ENCODE measurements at places on chromosomes 5 and 9. TPM values are rescaled to one million over a fixed set of nuclear protein-coding genes. Genes with fewer than 3 reads are reported as not detected.

RGS7BP gene
- total RNA-seq = 0.09 TPM

- no peak for DNase-seq
These were observed 31.2 kb downstream of the JAKMIP2 start for GRCh38 chr5:147751156-147751830.

CDKN2A gene
- not detected for total RNA-seq

DNA sequence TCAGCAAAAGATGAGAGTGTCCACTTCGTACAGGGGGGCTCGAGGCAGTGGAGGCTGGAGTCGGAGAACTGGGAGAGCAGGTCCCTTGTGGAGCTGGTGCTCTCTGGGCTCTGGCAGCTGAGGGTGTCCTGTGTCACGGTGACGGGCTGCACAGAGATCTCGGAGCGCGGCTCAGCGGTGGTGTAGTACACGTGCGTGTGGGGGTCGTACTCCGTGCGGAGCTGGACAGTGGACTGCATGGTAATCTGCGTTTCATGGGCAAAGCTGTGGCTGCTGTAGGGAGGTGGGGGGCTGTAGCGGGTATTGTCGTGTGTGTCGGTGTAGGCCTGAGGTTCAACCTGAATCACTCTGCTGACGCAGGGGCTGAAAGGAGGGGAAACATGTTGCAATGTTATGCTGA, 48.0 kb downstream of the PTCH1 start:
- DNase-seq = no peak

DNA sequence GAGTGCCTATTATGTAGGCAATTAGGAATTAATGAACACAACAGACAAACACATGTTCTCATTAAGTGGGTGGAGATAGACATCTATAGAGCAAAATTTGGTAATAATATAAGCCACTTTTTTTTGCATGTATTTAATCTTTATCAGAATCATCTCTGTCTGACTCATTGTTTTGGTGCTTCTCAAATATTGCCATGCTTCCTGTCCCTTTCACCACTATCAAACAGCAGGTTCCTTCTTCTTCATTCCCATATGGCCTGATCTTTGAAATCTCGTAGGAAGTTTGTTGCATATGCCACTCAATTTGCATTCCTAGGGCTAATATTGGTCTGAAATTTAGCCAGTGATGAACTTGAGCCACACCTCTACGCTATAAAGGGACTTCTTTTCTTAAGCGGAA, 128.9 kb upstream of the SPEF2 start:
- DNase-seq = no peak

DNA sequence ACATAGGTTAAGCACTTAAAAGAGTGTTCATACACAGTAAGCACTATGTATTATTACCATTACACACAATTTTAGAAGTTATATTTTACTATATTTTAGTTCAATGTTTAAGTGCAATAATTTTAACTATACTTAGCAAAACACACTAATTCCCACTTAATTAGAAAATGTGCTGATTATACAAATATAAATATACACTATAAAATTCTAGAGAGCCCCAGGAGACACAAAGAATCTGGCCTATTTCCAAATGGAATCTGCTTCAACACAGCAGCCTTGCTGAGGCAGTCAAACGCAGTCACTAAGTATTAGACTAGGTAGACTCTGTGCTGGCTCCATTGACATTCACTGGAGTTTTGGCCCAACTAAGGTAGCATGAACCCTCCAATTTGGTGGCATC, 160.9 kb downstream of the CETN3 start:
- no peak for DNase-seq

GRCh38 chr9:135486267-135487065, 6.9 kb downstream of the PPP1R26 start:
- no peak for DNase-seq

Data from Daoy (cell line).